ENCODE measurements at places on chromosomes 6 and 20. TPM values are rescaled to one million over a fixed set of nuclear protein-coding genes. Genes with fewer than 3 reads are reported as not detected.

TP53TG5 gene
- total RNA-seq = 0.14 TPM

GRCh38 chr6:137571854-137572253 is 77.7 kb upstream of the OLIG3 start:
- DNase-seq = peak; percentile 44
- no peak overlapping the region for H3K27ac ChIP-seq
- H3K4me1 ChIP-seq = no peaks in the 10 kb centered on the region
- H3K4me3 ChIP-seq = no peak overlapping the region

GRCh38 chr6:45428727-45429126 is 51.0 kb upstream of the SUPT3H start:
- peaks cover 15% of the 10 kb centered on the region for H3K4me1 ChIP-seq
- no peak for DNase-seq
- H3K4me3 ChIP-seq = no peak overlapping the region
- H3K36me3 ChIP-seq = no peaks in the 10 kb centered on the region
- H3K27me3 ChIP-seq = peaks cover 18% of the 10 kb centered on the region
- peak overlapping the region; percentile 19 for H3K27ac ChIP-seq

ADISSP gene
- total RNA-seq = 16.1 TPM

All from transverse colon (tissue), 4 donors.